ENCODE measurements at places on chromosomes 11 and 22.

DNA sequence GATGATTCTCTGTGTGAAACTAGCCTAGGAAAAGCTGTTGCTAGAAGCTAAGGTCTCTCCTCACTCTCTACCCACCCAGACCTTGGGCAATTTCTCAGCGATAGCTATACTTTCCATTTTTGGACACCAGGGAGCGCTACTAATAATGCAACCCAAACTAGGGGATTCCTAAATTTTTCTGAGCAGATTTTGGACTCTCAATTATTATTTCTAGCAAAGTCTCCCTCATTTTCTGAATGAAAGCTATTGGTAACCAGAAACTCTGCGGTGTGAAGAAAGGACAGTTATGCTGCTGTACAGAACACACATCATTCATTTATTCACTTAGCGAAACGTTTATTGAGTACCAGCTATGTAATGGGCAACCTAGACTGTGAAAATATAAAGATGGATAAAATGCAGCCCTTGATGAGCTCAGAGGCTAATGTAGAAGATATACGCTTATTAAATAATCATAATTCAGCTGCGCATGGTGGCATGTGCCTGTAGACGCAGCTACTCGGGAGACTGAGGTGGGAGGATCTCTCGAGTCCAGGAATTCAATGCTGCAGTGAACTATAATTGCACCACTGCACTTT lies 6.1 kb upstream of the STIM1 start:
- peak; percentile 37 for DNase-seq

DNA sequence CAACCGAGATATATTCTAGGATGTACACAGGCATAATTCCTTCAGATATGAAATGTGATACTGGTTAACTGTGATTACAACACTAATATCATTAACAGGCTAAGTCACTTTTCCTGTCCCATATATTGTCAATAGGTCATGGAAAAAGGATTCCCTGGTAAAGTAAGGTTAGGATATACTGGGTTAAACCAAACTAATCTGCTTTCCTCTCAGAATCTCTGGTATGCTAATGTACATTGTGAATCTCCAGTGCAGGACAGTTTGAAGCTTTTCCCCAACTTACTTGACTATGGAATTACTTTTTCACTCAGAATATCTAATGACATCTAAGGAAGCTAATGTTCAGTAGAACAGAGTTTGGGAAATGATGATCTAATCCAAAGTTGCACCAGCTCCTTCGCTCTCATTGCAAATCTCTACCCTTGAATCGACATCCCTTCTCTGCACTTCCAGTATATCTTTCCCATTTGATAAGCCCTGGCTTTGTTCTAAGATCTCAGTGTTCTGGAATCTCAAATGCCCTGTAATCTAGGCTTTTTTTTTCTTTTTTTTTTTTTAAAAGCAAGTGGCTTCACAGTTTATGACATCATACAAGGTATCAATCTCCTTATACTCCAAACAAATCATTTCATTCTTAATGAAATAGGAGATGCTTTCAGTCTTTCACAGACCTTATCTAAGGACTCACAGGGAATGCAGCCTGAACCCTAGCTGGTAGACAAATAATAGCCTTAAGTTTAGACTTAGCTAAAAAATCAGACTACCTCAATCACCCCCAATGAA lies 43.8 kb downstream of the COPB1 start:
- DNase-seq: no peak

- no peak for DNase-seq
Measured at GRCh38 chr22:40654522-40655167, 18.1 kb upstream of the MRTFA start.

DNA sequence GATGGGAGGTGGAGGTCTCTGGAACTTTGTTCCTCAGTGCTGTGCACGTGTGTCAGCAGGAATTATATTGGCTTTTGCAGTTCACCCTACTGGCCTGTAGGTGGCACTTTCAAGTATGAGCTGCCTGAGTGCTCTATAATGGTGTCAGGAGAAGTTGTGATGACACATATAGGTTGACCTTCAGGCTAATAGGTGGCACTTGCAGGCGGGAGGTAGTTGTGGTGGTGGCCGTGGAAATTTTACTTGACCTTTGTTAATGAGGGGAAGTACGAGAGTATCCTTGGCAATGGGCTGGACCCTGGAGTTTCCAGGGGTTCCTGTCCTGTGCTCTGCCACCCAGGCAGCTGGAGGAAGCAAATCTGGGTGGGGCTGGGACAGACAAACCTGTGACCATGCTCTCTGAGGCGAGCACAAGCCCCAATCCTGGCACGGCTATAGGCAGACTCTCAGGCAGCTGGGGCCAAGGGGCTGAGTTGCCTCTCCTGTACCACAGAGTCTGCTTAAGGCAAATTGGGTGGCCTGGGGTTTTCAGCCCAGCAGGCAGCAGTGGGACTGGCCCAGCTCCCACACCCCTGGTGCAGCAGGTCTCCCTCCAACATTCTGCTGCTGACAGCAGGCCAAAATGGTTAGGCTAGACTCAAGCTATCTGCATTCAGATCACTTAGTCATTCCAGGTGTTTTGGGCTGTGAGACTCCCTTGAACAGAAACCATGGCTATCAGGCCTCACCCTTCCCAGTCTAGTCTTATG lies 147.5 kb upstream of the CTSC start:
- peak; percentile 45 for DNase-seq

GRCh38 chr11:47545298-47545697 lies 7.6 kb downstream of the CELF1 start:
- no peak for DNase-seq

DNA sequence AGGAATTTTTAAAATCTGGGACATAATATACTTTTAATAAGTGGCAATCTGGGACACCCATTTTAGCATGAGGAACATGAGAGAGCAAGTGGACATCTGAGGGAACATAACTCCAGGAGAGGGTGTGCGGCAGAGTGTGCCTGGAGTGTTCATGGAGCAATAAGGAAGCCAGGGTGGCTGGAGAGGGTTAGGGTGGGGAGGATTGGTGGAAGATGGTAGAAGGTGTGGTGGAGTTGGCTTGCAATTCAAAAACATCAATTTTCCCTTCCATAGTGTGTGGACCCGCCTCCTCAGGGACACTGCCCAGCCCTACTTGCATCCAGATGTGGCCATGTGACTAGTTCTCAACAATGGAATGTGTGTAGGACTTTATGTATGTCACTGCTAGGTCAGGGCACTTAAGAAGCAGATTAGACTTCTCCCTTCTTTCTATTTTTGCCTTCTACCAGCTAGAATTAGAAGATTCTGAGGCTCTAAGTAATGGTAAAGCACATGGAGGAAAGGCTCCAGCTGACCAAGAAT lies 4.4 kb upstream of the DENND5A start:
- no peak for DNase-seq

DNA sequence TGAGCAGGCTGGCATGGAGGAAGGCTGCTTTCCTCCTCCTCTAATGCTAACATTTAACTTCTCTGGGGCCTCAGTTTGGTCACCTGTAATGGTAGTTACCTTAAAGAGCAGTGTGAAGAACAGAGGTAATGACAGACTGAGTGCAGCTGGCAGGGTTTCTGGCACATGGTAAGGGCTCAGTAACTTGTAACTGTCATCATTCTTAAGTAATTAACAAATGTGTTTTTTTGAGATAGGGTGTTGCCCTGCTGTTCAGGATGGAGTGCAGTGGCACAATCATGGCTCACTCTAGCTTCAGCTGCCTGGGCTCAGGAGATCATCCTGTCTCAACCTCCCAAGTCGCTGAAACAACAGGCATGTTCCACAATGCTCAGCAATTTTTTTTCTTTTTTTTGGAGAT lies 242.0 kb upstream of the SYN3 start:
- DNase-seq: no peak

GRCh38 chr11:1202154-1202775 lies 20.6 kb upstream of the MUC5B start:
- no peak for DNase-seq
